Right lobe of liver (tissue), 6 donors: ENCODE measurements at places on chromosomes 16 and 17. TPM values are rescaled to one million over a fixed set of nuclear protein-coding genes. Genes with fewer than 3 reads are reported as not detected.
A peak's percentile ranks its signal among the peaks of the same experiment; 100 is the strongest.

DNA sequence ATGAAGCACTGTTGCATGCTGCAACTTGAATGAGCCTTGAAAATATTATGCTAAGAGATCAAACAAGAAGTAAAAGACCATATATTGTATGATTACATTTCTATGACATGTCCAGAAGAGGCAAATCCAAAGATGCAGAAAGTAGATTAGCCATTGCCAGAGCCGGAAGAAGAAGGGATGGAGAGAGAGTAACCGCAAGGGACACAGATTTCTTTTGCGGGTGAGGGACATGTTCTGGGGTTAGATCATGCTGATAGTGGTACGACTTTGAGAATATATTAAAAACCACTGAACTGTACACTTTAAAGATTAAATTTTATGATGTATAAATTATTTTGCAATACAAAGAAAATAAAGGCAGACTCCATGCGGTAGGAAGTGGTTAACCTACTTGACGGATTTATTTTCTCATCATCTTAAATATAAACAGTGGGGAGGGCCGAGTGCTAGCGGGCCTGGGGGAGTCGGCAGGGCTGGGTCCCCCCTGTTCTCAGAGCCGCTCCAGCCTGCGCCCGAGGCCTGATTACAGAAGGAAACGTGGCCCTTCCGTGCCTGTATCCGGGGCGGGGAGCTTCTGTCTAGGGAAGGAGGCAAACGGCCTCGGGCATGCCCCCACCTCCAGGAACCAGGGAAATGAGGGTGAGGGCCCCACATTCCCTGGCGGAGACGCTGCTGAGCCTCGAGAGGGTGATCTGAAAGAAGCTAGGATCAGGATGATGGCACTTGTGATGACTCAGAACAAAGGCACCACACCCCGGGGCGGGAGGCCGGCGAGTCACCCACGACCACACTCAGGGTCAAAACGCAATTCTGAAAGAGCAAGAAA is 48.0 kb downstream of the SHCBP1 start:
- H3K4me3 ChIP-seq: no peak overlapping the region
- no peaks in the 10 kb centered on the region for H3K36me3 ChIP-seq
- H3K27me3 ChIP-seq: no peaks in the 10 kb centered on the region
- H3K27ac ChIP-seq: no peak overlapping the region

- no peaks in the 10 kb centered on the region for H3K27me3 ChIP-seq
- no peak overlapping the region for H3K4me3 ChIP-seq
- H3K36me3 ChIP-seq: no peaks in the 10 kb centered on the region
These were observed 21.5 kb downstream of the MRC2 start for GRCh38 chr17:62648956-62649294.

- no peak overlapping the region for H3K4me3 ChIP-seq
- H3K27me3 ChIP-seq: no peaks in the 10 kb centered on the region
- peaks cover 12% of the 10 kb centered on the region for H3K4me1 ChIP-seq
- no peak for DNase-seq
- no peaks in the 10 kb centered on the region for H3K36me3 ChIP-seq
- H3K27ac ChIP-seq: peak overlapping the region; percentile 69
These were observed 176.5 kb downstream of the SEC14L1 start for GRCh38 chr17:77317091-77317750.

GRCh38 chr17:48930435-48930873 is 14.2 kb downstream of the SNF8 start:
- H3K4me3 ChIP-seq: no peak overlapping the region
- H3K36me3 ChIP-seq: no peaks in the 10 kb centered on the region
- H3K4me1 ChIP-seq: no peaks in the 10 kb centered on the region

GRCh38 chr17:42659079-42659931 is at the start of gene TUBG2:
Gene TUBG2, plus strand, starts transcription at chr17:42659284. Its CDS starts 220 bp downstream, at chr17:42659504.
- peak; percentile 88 for DNase-seq
- H3K27ac ChIP-seq: peak within 1 kb of the TSS; percentile 32
- no peaks in the 10 kb centered on the region for H3K27me3 ChIP-seq
- H3K4me1 ChIP-seq: no peaks in the 10 kb centered on the region

GRCh38 chr16:852451-853185 is 52.1 kb upstream of the GNG13 start:
- H3K27ac ChIP-seq: no peak overlapping the region
- H3K4me3 ChIP-seq: no peak overlapping the region
- no peaks in the 10 kb centered on the region for H3K27me3 ChIP-seq
- no peak for DNase-seq
- no peaks in the 10 kb centered on the region for H3K36me3 ChIP-seq
- no peaks in the 10 kb centered on the region for H3K4me1 ChIP-seq

GRCh38 chr16:56910654-56911539 is 21.0 kb upstream of the HERPUD1 start:
- H3K36me3 ChIP-seq: no peaks in the 10 kb centered on the region
- H3K4me1 ChIP-seq: no peaks in the 10 kb centered on the region
- H3K27me3 ChIP-seq: no peaks in the 10 kb centered on the region
- H3K4me3 ChIP-seq: no peak overlapping the region

DNA sequence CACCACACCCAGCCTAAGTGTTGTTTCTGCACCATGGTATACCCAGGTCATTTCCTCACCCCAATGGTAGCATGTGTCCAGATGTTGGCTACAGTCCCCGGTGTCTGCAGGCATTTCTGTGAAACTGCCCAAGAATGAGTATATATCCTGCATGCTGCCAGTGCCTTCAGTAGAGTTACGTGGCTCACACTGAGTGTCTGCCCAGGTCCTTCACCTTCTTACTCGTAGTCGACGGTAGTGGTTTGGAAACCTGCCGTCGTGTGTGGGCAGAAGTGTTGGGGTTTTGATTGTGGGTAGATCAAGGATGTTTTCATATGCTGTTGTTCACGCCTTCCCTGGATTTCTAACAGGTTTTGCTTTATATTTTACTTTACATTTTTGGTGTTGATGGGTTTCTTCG is 16.8 kb downstream of the TCF25 start:
- no peak overlapping the region for H3K27ac ChIP-seq
- no peak overlapping the region for H3K4me3 ChIP-seq
- peaks cover 92% of the 10 kb centered on the region for H3K36me3 ChIP-seq
- H3K4me1 ChIP-seq: no peaks in the 10 kb centered on the region
- no peaks in the 10 kb centered on the region for H3K27me3 ChIP-seq

- no peak overlapping the region for H3K27ac ChIP-seq
- no peaks in the 10 kb centered on the region for H3K4me1 ChIP-seq
- no peaks in the 10 kb centered on the region for H3K27me3 ChIP-seq
- DNase-seq: no peak
These were observed 54.7 kb upstream of the CRHR1 start for GRCh38 chr17:45729294-45729907.

DNA sequence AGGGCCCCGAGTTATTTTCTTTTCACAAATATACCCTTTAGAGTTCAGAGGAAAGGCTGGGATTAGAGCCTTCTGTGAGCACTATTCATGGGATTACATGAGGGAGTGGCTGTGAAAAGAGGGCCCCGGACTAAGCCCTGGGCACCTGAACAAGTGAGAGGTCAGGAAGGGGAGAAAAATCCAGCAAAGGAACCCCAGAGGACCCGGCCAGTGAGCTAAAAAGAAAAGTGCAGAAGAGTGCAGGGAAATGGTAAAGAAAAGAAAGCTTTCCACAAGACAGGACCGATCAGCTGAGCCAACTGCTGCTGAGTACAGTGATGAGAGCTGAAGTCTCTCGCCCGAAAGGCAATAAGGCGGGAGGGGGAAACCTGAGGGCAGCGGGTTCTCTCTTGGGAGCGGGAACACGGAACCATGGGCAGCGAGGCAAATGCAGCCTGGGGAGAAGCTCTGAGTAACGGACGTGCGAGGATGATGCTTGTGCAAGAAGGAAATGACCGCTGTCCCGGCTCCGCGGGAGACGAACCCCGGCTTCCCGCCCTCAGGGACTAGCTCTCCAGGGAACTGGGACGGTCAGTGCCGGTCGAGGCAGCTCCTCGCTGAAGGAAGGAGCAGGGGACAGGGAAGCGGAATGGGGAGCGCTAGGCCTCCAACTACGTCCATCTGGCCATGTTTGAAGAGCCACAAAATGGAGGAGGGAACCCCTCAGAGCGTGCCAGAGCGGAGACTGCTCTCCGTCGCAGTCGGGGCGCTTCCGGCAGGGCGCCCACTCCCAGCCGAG is 665 bp upstream of the ALDH3A2 start:
- H3K27me3 ChIP-seq: no peaks in the 10 kb centered on the region
- peak overlapping the region; percentile 97 for H3K27ac ChIP-seq
- peaks cover 35% of the 10 kb centered on the region for H3K4me1 ChIP-seq

DNA sequence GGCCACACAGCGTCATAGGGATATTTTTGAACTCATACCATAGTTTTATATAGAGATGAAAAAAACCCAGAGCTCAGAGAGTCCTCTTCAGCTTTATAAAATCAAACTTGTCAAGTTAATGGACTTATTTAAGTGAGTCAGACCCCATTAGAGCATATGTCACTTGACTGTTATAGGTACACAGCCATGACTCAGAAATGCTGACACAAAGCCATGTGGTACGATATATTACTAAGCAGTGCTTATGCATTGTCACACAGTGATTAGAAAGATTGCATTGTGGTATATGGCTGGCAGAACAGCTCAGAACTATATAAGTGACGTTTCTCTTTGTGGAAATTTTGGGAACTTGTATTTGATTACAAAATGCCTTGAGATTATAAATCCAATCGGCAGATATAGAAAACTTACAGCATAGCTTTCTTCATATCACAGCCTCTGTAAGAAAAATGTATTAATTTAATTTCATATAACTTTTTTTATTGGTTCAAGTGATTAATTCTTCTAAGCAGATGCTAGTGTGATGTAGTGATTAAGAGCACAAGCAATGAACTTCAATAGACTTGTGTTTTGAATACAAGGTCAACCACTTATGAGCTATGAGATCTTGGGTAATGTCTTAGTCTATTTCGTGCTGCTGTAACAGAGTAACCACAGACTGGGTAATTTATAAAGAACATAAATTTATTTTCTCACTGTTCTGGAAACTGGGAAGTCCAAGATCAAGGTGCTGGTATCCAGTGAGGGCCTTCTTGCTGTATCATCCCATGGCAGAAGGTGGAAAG is 25.8 kb upstream of the GINS3 start:
- no peak overlapping the region for H3K27ac ChIP-seq
- H3K4me1 ChIP-seq: no peaks in the 10 kb centered on the region
- no peaks in the 10 kb centered on the region for H3K27me3 ChIP-seq
- H3K36me3 ChIP-seq: no peaks in the 10 kb centered on the region
- no peak for DNase-seq
- no peak overlapping the region for H3K4me3 ChIP-seq

- H3K36me3 ChIP-seq: no peaks in the 10 kb centered on the region
- H3K4me3 ChIP-seq: no peak overlapping the region
- H3K27ac ChIP-seq: no peak overlapping the region
These were observed 37.3 kb downstream of the PIEZO1 start for GRCh38 chr16:88747588-88748301.

GRCh38 chr16:68402748-68403040 is 45.6 kb downstream of the SMPD3 start:
- H3K27ac ChIP-seq: no peak overlapping the region
- H3K36me3 ChIP-seq: no peaks in the 10 kb centered on the region
- H3K4me3 ChIP-seq: no peak overlapping the region
- H3K27me3 ChIP-seq: no peaks in the 10 kb centered on the region
- H3K4me1 ChIP-seq: no peaks in the 10 kb centered on the region
- DNase-seq: no peak

GRCh38 chr16:88804552-88805339 is 1.2 kb downstream of the CDT1 start:
- no peak for DNase-seq
- H3K27ac ChIP-seq: no peak overlapping the region
- no peaks in the 10 kb centered on the region for H3K4me1 ChIP-seq
- no peaks in the 10 kb centered on the region for H3K27me3 ChIP-seq
- no peaks in the 10 kb centered on the region for H3K36me3 ChIP-seq

DNA sequence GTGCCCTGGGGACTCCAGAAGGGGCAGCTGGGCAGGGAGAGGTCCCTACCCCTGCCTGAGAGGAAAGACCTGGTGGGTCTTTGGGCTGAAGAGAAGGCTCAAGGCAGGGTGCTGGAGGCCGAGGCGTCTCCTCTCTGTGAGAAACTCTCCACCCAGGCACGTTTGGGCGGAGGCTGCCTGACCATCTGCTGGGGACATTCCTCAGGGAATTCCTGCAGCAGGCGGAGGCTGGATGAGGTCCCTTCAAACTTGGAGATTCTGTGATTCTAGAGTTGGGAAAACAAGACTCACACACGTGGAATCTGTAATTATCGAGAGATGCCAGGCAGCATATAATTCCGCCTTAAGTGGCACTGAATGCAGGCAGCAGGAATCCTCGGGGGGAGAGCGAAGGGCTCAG is 21.1 kb upstream of the PHF12 start:
- no peaks in the 10 kb centered on the region for H3K4me1 ChIP-seq
- no peaks in the 10 kb centered on the region for H3K36me3 ChIP-seq
- H3K27me3 ChIP-seq: no peaks in the 10 kb centered on the region
- no peak overlapping the region for H3K4me3 ChIP-seq
- no peak overlapping the region for H3K27ac ChIP-seq
- no peak for DNase-seq

DNA sequence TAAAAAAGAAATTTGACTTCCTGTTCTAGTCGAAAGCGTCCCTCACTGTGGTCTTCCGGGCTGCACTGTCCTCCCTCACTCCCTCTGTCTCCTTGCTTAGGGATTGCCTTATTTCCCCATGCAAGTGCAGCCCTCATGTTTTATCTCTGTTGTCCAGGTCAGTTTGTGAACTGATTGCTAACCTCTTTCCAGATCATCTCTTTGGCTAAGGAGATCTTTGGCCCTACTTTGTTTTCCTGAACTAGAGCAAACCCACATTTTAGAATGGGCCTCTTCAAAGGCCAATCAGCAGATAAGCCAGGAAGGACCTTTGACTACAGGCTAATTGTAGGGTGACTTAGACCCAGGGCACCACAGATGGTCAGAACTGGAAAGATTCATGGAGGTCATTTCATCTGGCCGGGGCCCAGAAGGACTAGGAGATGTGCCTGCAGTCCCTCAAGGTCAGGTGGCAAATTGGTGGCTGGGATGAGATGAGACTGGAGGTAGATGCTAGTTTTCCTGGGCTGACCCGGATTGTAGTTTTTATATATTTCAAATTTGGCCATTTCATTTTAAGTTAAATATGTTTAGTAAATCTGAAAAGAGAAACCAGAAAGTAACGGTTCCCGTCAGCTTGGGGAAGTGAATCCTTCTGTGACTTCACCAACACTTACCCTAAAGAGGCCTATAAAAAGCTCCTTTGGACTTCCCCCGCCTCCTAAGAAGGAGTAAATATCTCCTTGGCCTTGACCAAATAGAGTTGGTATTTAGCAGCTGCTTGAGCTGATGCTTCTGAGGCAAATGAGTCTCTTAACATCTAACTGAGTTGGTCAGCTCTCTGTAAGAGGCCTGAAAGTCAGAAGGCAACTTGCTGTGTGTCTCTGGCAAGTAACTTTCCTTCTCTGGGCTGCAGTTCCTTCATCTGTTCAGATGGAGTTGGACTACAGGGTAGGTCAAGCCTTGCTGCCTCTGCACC is 6.2 kb upstream of the SLC25A19 start:
- DNase-seq: no peak
- no peaks in the 10 kb centered on the region for H3K4me1 ChIP-seq
- no peak overlapping the region for H3K4me3 ChIP-seq
- H3K27ac ChIP-seq: peak overlapping the region; percentile 68
- no peaks in the 10 kb centered on the region for H3K36me3 ChIP-seq

- no peak for DNase-seq
- no peaks in the 10 kb centered on the region for H3K27me3 ChIP-seq
- peaks cover 21% of the 10 kb centered on the region for H3K4me1 ChIP-seq
- H3K27ac ChIP-seq: no peak overlapping the region
- no peaks in the 10 kb centered on the region for H3K36me3 ChIP-seq
These were observed 19.6 kb downstream of the ITGB3 start for GRCh38 chr17:47273245-47273644.

GNG13 gene
- not detected for total RNA-seq

ATP1B2 gene
- 0.66 TPM for total RNA-seq

MGAT5B gene
- total RNA-seq: not detected

ERBB2 gene
- total RNA-seq: 40.4 TPM

WNT9B gene
- not detected for total RNA-seq

JPH3 gene
- total RNA-seq: not detected

HNF1B gene
- total RNA-seq: 6.8 TPM

CRYM gene
- 5.7 TPM for total RNA-seq

EPOP gene
- total RNA-seq: 1.1 TPM

CLEC18B gene
- total RNA-seq: not detected

ITGA2B gene
- 0.49 TPM for total RNA-seq

RPL38 gene
- 184 TPM for total RNA-seq

ACOX1 gene
- total RNA-seq: 200 TPM
